Hair follicle dermal papilla cell (primary cell): ENCODE measurements at places on chromosomes 4 and X. TPM values are rescaled to one million over a fixed set of nuclear protein-coding genes. Genes with fewer than 3 reads are reported as not detected.

The SOD3 gene
- total RNA-seq = 7.3 and 17.2 TPM in 2 replicates

The PDZD4 gene
- 1.6 and 1.8 TPM in 2 replicates for total RNA-seq

The STAP1 gene
- total RNA-seq = not detected in 2 replicates

The PABPC1L2B gene
- not detected in 2 replicates for total RNA-seq

The NPNT gene
- total RNA-seq = 1.6 and 1.8 TPM in 2 replicates

The NSG1 gene
- total RNA-seq = 0.16 and 0.73 TPM in 2 replicates

The DCAF8L2 gene
- total RNA-seq = not detected in 2 replicates
